ENCODE measurements at places on chromosomes 5 and 9. TPM values are rescaled to one million over a fixed set of nuclear protein-coding genes. Genes with fewer than 3 reads are reported as not detected.

Gene ARHGEF39
- total RNA-seq, result 12.4 TPM

Gene DCANP1
- total RNA-seq, result 0.24 TPM

Gene BOD1
- total RNA-seq, result 85.4 TPM

Gene SLC6A18
- not detected for total RNA-seq

Gene GTF3C5
- total RNA-seq, result 96.1 TPM

Gene RNF180
- not detected for total RNA-seq

Gene WWC1
- total RNA-seq, result 46.3 TPM

Gene UTP15
- total RNA-seq, result 20.0 TPM
